ELF-1 (cell line): ENCODE measurements at places on chromosomes 5 and 9.
A peak's percentile ranks its signal among the peaks of the same experiment; 100 is the strongest.

DNA sequence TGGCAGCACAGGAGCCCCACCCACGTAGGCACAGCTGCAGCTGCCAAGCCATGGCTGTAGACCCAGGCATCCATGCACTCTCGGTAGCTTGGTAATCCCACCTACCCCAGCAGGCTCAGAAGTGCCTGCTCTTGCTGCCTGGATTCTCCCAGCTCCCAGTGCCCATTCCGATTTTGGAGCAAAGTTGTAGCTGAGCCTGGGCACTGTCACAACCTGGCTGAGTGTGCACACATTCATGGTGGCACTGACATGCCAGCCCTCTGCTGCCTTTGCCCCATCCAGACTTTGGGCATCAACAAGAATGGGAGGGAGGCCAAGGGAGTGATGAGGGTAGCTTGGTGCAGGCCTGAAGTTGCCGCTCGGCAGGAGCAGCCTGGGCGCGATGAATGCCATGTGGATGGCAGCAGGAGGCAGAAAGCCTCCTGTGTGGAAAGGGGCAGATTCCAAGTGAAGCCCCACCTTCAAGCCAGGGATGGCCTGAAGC lies 936.6 kb upstream of the PTPRD start:
- DNase-seq = no peak

DNA sequence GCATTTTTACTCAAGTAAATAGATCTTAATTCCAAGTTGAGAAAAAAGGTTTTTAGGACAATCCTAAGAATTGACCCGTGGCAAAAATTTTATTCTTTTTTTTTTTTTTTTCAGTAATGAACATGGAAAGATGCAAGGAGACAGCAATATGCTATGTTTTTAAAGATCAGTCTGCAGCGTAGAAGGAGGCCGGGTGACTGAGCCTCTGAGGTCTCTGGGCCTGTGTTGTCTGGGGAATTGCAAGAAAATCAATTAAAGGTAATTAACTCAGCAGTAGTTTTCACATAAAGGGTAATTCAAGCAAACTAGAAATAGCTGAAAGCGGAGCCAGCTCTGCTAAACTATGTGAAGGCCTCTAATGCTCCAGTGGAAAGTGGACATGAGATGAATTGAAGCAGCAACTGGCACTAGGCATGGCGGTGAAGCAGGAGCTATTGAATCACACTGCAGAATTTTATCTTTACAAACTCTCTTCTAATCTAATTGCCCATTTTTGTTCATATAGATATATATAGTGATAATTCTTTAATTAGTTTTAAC lies 285.2 kb upstream of the ITGA1 start:
- DNase-seq = peak; percentile 1

GRCh38 chr5:91142819-91143218 lies 240.3 kb downstream of the ARRDC3 start:
- no peak for DNase-seq

GRCh38 chr9:7313389-7313788 lies 486.2 kb downstream of the DMAC1 start:
- DNase-seq = no peak

- peak; percentile 72 for DNase-seq
Measured at GRCh38 chr5:141192110-141192725, at the start of gene PCDHB10. Gene PCDHB10, plus strand, starts transcription at chr5:141192353. Its CDS starts 200 bp downstream, at chr5:141192553.

- DNase-seq = no peak
Measured at GRCh38 chr9:1386420-1386819, 336.3 kb downstream of the DMRT2 start.

DNA sequence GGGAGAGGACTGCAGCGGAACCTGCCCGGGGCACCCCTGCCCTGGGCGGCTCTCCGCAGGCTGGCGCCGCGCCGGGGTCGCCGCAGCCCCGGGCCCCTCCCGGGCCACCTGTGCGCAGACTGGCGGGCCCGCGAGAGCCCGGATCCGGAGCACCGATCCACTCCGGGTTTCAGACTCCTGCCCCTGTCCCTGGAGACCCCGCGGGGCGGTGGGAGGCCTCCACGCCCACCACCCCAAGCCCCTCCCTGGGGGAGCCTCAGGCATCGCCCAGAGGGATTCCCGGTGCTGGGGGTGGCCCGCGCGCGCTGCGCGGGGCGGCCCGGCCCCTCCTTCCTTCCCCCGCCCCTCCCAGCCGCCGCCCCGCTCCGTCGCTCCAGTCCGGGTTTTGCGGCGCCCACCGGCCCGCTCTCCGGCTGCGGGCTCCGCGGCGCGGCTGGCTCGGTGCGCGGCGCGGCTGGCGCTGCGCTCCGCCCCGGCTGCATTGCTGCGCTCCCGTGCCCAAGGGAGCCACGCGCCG lies at the start of gene UNC5A:
Gene UNC5A, plus strand, starts transcription at position 479 of the 517 bp plus-strand sequence. CDS start 192 bp downstream, outside the sequence.
- DNase-seq = peak; percentile 58

GRCh38 chr9:7368410-7369292 lies 430.9 kb downstream of the DMAC1 start:
- no peak for DNase-seq

DNA sequence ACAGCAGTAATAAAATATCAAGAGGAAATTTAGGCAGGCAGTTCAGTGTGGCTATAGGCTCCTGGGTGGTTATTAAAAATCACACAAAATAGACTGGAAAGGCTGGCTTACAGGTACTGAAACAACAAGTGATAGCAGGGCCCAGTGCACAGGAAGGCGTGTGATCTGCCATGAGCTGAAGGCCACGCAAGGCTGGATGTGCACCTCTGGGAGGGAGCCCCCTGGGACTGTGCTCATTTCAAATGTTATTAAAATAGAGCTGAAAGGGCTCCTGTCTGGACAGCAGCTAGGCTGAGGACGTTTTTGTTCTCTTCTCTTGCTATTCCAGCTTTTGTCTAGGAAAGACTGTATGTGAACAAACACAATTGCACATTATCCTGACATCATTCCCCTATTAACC lies 324.3 kb upstream of the RFX3 start:
- no peak for DNase-seq

- DNase-seq = no peak
Measured at GRCh38 chr5:37071901-37072581, 177.1 kb downstream of the CPLANE1 start.

DNA sequence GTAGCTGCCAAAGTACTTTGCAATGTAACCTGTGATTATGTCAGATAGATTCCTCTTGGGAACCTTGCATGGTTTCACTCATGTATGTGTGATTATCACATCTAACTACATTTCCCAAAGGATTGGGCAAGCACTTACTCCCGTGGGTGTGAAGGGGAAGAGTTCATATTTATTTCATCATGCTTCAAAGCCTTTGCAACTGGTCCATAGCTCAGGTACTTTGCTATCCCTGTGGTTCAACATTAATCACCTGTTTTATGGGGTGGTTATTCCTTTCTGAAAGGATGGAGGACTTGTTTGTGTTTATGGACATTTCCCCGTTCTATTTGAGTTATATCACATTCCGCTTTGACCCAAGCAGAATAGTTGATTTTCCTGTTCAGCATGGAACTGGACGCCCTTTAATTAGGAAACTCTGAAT lies 13.6 kb upstream of the ERMP1 start:
- no peak for DNase-seq

DNA sequence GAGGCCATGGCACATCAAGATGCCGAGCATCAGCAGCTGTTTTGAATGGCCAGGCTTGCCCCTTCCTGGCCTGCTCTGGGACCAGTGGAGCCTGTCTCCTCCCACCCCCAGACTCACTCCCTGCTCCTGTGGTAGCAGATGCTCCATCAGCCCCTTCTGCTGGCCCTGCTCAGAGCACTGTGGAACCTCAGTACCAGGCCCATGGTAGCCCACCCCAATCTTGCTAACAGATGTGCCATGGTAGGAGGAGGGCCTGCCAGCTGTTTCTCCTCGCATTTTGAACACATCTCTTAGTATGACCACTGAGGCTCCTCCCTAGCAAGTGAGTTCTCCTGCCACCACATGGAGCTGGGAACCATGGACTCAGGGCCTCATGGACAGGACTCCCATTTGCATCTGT lies 29.5 kb downstream of the COL27A1 start:
- no peak for DNase-seq

- DNase-seq = peak; percentile 55
Measured at GRCh38 chr9:69089491-69089890, 53.9 kb downstream of the FXN start.

DNA sequence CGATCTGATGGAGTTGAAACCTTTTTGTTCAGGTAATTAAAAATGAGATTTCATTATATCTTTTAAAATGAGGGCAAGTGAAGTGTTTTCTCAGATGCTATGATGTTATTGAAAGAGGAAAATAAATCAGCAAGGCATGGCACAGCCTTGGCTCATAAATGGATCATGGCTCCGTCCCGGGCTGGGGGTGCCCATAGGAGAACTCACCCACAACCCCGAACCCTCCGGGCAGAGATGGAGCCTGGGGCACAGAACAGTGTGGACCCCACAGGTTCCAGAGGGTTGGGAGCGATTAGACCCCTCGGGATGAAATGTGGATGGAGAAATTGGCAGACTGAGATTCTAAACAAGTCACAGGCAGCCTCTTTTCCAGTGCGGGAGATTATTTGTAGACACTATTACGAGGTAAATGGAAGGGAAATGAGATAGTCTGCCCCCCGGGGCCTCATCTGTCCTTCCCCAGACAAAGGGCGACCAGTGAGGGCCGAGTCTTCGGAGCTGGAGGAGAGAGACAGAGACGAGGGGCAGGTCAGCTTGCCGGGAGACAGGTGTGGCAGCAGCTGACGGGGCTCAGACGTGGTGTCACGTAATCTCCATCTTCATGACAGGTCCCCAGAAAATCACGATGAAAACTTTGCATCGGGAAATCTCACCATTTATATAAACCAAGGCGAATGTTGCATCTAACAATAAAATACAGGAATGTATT lies 33.7 kb downstream of the NDUFS6 start:
- peak; percentile 25 for DNase-seq

DNA sequence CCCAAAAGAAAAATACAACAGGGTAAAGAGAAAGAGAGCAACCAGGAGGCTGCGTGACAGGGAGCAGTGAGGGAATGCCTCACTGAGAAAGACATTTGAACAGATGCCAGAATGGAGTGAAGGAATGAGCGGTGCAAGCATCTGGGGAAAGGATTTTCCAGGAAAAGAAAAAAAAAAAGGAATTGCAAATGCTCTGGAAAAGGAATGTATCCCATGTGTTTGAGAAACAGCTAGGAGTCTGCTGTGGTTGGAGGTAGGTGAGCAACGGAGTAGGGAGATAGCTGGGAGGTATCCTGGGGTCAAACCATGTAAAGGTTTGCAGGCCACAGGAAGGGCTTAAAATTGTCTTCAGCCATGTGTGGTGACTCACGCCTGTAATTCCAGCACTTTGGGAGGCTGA lies 23.6 kb upstream of the CEMIP2 start:
- peak; percentile 10 for DNase-seq

DNA sequence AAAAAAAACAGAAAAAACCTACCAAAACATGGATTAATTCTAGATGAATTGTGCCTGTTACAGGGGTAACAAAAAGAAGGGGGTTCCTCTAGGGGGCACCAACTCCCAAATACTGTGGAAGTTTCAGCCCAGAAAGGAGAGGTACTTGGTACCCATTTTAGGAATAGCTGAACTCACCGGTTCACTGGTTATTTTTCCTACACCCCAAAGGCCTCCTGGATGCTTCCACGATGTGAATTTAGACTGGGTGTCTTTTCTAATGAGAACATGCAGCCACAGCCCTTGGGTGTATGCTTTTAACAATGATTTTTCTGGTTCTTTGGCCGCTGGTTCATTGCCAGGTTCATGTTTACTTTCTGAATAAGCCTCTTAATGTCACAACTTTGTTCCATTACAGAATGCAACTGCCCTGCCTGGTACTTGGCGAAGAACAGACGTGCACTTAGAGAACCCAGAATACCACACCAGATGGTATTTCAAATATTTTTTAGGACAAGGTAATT lies 46.7 kb downstream of the GARNL3 start:
- no peak for DNase-seq

DNA sequence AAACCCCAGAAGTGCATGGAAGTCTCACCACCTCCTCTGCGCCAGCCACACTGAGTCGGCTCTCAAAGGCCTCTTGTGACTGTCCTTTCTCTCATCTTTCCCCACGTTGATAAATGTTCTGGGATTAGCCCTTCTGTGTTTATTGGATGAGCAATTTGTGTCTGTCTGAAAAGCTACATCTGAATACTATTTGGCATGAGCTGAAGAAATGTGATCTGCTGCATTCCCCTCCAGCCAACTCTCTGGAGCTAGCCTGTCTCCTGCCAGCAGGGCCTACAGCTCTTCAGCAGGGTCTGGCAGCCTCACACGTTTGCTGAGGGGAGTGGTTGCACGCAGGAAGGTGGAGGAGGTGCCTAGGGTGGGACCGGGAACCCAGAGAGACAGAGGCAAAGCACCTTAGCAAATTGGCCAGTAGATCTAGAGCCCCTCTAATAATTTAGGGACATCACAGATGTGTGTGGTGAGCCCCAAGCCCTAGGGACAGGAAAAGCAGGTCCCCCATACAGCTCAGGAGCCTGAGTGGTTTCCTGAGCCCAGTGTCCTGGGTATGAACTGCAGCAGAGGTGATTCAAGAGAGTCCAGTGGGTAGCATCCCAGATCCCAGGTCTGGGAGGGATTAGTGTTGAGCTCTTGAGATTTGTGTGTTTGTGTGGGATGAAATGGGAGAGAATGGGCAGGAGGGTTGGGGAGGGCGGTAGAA lies 20.5 kb upstream of the B4GALT1 start:
- DNase-seq = peak; percentile 46

- DNase-seq = no peak
Measured at GRCh38 chr5:135046661-135047346, 12.8 kb upstream of the PITX1 start.

GRCh38 chr9:124266139-124266825 lies 8.5 kb downstream of the NEK6 start:
- DNase-seq = no peak

DNA sequence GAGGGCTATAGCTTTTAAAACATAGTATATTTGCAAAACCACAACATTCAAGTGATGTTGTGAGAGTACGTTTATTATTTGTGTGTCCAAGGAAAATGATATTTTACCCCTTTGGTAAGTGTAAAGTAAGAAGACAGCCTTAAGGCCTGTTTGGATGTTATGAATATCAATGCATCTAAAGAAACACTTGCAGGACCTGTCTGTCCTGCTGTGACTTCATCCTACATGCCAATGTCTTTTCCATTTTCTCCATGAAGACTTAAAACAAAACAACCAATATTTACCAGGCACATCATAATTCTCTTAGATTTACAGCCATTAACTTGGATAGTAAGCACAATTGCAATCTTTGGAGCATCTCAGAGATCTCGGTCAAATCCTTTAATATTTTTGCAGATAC lies 29.0 kb downstream of the PRLR start:
- no peak for DNase-seq

DNA sequence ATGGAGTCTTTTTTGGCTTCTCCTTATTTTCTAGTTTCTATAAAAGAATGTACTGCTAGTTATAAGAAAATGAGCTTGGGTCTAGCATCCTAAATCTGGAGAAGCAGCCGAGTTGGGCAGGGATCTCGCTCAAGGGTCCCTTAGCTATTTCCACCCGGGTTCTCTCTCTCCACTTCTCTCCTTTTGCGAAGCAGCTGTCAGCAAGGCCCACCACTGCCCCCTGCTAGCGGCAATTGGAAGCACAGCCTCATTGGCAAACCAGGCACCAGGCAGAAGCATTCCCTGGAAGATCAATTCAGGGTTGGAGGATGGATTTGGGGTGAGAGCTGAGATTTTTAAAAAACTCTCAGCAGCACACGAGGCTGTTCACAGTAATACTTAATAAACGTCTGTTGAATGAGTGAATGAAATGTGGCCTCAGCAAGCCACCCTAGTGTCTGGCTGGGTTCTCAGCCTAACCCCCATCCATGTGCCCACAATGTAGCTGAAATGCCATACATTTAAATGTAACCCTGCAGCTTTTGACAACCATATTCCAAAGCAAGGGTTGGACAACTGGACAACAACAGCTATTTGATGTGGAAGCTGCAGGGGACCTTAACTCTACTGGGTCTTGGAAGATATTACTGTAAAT lies 34.6 kb upstream of the TNIP1 start:
- peak; percentile 78 for DNase-seq
